ENCODE measurements at places on chromosomes 12 and 14. TPM values are rescaled to one million over a fixed set of nuclear protein-coding genes. Genes with fewer than 3 reads are reported as not detected.

CLEC4D gene
- polyA plus RNA-seq, result 0.03 TPM

PRB4 gene
- polyA plus RNA-seq, result not detected

MUCL1 gene
- not detected for polyA plus RNA-seq

AVPR1A gene
- 0.84 TPM for polyA plus RNA-seq

BDKRB2 gene
- 9.1 TPM for polyA plus RNA-seq

DNA sequence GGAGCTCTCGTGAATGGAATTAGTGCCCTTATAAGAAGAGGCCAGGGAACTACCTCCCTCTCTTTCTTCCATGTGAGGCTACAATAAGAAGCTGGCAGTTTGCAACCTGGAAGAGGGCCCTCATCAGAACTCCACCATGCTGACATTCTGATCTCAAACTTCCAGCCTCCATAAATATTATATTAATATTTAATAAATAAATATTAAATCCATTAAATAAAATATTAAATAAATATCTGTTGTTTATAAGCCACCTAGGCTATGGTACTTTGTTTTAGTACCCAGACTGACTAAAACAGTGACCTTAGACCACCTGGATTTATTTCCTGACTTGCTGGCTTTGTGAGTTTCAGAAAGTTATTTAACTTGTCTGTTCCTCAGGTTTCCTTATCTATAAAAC, 49.9 kb downstream of the ZNF641 start:
- no peak for DNase-seq

- no peak for DNase-seq
These were observed 200.7 kb upstream of the SLC38A2 start for GRCh38 chr12:46573347-46573658.

DNA sequence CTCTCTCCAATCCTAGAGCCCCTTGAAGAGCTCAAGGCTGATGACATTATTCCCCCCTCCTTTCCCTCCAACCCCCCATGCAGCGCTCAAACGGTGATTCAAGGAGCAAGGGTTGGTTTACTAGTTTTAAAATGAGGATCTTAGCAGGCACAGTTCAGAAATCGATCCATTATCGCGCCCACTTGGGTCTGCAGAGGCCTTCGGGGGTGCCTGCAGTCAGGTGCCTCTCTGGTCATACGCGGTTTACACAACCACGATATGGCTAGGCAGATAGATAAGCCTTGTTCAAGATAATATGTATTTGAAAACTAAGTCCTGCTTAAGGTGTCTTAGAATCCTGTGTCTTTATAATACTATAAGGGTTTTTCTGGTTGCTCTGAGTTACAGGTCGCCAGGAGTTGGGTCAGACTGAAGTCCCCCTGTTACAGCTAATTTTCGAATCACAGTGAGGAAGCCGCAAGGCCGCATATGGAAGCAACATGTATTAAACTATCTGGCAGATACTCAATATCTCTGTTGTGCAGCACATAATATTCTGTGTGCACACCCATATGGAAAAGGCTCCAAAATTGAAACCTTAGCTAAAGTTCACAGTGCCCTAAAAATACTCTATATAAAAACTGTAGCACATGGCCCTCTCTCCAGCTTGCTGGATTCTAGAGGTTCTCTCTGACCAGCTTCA, 10.0 kb downstream of the BHLHE41 start:
- DNase-seq, result no peak

DNA sequence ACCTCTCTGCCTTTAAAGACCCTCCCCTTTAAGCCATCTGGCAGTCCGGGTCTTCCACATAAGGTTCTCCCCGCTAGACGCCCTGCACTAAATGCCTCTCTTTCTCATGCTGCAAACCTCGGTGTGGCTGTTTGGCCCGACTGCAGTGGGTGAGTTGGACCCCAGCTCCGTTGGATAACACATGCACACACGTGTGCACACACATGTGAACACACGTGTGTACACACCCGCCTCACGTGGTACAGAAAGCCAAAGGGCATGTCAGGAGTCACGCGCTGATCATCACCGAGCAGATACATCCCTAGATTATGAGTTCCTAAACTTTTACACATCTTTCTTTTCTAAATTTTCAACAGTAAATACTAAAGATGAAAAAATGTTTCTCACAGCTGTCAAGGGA, 68.3 kb downstream of the RIMBP2 start:
- no peak for DNase-seq

DNA sequence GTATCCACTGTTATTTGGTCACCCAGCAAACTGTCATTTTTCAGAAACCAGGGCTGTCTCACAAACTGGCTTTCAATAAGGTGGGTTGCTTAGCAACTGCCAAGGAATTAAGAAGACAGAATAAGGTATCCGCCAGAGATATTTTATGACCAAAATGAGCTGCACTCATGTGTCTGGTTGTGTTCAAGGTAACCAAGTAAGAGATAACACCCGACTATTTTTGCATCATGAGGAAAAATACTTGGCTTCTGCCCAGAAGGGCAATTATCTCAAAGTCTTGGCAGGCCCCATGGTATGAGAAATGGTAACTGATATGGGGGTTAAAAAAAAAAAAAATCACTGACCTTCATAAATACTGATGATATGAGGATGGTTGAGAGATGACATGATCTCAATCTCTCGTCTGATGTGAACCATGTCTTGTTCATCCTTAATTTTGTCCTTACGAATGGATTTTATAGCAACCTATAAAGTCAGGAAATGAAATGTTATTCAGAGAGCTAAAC, 32.6 kb downstream of the NUAK1 start:
- no peak for DNase-seq

GRCh38 chr12:92446083-92446460, 256.7 kb upstream of the PLEKHG7 start:
- peak; percentile 16 for DNase-seq

DNA sequence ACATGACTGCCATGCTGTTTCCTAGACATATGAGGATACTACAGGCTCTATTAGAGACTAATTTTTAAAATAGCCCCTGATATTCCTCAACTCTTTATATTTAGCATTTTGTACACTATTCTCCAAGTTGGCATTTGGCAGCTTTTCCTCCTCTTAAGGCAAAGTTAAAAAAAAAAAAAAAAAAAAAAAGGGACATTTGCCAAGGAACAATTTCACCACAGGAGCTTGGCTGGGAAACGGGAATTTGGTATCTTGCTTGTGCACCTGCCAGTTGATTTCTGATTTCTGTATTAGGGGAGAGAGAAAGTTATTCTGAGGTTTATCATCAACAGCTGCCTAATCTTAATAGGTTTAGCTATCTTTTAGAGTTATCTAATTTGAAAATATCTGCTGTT, 87.2 kb downstream of the CAND1 start:
- no peak for DNase-seq

DNA sequence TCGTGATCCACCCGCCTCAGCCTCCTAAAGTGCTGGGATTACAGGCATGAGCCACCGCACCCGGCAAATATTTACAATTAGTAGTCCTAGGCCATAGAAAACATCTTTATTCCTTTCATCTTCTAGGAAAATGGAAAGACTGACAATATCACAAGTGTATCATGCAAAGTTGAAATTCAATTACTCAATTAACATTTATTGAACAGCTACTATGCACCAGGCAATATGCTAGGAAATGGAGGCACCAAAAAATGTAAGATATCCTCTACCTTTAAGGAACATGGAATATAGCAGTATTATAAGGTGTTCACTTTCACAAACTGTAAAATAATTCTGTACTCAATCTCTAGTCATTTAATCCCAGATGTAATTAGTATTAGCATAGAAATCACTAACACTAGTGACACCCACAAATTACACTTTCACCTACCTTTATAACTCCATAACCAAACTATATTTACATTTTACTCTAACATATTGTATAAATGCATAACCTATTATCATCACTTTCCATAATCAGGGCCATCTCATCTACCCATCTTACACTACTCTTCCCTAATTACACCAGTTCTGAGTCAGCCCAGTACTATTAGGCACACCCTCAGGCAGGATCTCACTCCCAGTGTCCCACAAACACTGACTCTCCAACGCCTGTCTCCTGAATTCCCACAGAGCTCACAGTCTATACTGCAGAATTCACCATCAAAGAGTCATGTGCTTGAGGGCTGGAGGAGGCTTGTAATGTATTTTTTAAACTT, 10.4 kb downstream of the CORO1C start:
- no peak for DNase-seq

GRCh38 chr12:114275086-114275485, 130.9 kb downstream of the TBX5 start:
- no peak for DNase-seq

DNA sequence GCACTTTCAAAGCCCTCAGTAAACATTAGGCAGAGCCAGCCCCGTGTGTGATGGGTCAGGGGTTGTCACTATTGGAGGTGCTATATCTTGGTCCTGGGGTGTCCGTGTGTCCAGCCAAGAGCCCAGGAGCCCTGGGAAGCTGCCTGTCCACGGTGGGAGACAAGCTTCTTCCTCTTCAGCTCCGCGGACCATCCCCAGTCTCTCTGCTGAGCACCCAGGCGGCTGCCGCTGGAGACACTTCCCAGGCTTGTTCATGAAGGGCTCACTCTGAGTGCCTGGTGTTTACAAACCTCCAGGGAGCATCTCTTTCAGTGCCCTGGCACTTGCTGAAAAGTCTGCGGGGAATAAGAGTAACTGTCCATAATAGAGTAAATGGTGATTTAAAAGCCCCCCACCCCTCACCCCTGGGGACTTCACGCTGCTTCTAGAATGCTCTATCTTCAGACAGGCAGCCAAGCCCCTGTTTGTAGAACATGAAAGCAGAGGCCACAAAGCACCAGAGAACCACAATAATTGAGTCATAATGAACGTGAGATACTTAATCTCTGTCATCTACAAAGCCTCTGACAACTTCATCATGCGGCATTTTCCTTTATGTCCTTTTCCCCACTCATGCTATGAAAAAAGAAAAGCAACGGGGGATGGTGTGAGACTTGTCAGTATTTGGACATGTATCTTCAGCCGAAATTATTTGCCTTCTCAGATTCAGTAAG, 178.6 kb downstream of the TMEM132C start:
- no peak for DNase-seq

DNA sequence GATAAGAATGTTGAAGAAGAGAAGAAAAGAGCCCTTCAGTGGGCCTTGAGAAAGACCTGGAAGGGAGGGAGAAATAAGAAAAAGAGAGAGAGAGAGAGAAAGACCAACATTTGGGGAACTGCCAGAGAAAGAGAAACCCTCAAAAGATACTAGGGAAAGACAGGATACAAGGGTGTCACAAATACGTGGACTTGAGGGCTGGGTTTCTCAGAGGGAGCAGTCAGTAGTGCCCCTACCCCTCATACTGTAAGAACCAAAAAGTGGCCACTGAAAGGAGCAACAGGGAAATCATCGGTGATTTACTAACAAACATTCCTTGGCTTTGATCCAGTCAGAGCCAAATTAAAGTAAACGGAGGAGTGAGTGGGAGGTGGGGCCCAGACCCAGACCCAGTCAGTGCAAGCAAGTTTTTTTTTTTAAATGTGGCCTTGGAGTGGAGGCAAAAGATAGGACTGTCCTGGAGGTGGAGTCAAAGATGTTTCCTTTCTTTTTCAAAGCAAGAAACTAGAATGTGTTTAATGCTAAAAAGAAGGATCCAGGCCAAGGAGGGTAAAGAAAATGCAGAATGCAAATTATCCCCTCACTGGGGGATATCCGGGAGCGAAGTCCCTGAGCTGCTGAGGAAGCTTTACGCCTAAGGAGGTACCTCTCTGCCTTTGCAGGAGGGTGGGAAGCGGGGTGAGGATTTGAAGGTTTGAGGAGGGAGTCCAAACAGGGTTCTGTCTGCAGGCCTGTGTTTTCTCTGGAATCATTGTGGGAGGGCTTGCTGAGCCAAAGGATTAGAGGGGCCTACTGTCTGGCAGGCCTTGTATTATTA, 143.5 kb upstream of the AMIGO2 start:
- no peak for DNase-seq

GRCh38 chr12:468671-469389, 9.1 kb downstream of the B4GALNT3 start:
- DNase-seq, result peak; percentile 73

Data from large intestine (tissue), 12 donors.